Suppressor macrophage (primary cell): ENCODE measurements at places on chromosomes 16 and 17.

- DNase-seq: peak; percentile 28
Observed at GRCh38 chr17:12089809-12090384, 69.2 kb downstream of the MAP2K4 start.

DNA sequence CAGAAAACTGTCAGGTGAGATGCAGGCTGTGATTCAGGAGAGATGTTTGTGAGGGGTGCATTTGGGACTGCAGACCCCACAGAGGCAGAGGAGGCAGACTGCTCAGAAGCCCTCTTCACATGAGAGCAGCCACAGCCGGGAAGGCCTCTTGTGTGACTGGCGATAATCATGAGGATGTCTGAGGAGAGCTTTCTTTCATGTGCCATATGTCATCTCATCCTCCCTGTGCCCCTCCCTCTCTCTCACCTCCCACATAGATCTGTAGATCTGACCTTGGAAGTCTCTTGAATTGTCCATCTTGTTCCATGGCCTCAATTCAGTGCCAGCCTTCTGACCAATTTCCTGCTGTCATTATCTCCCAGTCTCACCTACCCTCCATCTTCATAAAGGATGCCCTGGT is 50.5 kb downstream of the EPN2 start:
- DNase-seq: no peak

DNA sequence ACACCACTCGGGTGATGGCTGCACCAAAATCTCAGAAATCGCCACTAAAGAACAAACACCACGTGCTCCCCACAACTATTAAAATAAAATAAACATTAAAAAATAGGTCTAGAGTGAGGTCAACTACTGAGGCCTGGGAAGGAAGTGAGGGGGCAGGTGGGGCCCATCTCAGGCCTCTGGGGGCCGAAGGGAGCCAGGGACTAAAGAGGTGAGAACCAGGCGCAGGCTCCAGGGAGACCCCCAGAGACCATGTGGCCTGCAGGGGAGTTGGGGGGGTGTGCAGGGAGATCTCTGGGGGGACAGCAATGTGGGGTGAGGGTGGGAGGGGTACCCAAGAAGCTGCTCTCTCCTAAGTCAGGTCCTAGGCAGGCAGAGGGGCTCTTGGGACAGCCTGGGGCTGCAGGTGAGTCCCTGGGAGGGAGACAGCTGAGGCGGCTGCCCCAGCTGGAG is 111.3 kb upstream of the SMURF2 start:
- DNase-seq: no peak

DNA sequence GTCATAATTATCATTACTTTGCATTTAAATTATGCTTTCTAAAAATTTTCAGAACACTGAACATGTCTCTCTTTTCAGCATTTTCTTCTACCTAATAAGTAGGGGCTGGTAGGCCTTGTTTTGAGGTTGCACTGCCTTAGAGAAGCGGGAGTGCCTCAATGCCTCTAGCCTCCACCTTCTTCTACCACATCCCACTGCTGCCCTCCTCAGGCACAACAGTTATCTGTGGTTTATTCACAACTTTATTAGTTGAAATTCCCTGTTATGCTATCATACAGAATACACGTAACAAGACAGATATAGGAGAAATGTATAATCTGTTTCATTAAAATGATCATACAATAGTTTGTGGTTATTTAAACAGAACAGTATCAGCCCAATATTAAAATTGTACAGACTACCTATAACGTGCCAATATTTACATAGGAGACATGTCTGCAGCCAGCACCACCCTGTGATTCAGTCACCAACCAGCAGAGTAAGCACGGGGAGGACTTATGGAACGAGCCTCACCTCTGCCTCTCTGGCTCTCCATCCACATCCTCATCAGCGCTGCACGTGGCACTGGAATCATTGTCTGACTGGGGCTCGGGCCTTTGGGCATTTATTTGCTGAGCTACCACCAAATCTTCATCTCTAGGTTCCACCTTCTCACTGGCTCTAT is 101.2 kb downstream of the TTC19 start:
- no peak for DNase-seq

- DNase-seq: peak; percentile 64
Observed at GRCh38 chr16:12132290-12132689, 155.8 kb downstream of the SNX29 start.

DNA sequence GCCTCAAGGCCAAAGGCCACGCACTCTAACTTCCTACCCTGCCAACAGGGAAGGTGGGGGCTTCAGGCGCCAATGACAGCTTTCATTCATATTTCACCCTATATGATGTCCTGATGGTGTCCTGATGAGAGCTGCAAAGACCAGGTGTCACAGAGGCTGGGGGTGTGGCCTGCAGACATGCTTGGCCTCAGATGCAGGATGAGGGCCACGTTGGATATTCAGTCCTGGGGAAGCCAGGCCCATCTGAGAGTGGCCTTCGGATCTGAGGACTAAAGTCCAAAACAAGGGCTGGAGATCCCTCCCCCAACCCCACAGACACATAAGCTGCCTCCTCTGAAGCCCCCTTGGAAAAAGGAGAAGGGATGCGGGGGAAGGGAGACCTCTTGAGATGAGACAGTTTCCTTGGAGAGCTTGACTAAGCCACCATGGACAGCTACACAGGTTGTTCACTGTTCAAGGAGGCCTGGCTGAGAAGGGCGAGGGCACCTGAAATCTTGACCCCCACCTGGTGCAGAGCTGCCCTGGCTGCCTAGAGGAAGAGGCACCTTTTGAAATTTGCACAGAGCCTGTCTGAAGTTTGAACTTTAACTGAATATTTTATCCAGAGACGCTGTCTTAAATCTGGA is 24.3 kb upstream of the GSG1L start:
- DNase-seq: no peak

GRCh38 chr17:36196131-36196486 is 449 bp downstream of the CCL3L1 start:
- DNase-seq: no peak

DNA sequence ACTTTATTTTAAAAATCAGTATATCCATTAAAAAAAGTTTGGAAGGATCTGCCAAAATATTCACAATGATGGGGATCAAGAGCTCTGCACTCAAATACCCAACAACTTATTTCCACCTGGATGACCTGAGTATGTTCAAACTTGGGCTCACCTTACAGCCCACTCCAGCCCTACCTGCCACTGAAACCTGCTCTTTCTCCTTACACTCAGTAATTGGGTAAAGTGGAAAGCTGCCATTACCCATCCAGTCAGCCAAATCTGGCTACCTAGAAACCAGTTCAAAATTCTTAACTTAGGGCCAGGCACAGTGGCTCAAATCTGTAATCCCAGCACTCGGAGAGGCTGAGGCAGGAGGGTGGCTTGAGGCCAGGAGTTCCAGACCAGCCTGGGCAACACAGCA is 9.6 kb downstream of the VPS53 start:
- DNase-seq: no peak

- peak; percentile 53 for DNase-seq
Observed at GRCh38 chr16:3101018-3101840, 2.1 kb upstream of the ZSCAN10 start.

GRCh38 chr16:57038166-57038565 is 48.8 kb downstream of the NLRC5 start:
- peak; percentile 25 for DNase-seq

GRCh38 chr17:17859909-17860765 is 23.4 kb upstream of the SREBF1 start:
- peak; percentile 78 for DNase-seq

DNA sequence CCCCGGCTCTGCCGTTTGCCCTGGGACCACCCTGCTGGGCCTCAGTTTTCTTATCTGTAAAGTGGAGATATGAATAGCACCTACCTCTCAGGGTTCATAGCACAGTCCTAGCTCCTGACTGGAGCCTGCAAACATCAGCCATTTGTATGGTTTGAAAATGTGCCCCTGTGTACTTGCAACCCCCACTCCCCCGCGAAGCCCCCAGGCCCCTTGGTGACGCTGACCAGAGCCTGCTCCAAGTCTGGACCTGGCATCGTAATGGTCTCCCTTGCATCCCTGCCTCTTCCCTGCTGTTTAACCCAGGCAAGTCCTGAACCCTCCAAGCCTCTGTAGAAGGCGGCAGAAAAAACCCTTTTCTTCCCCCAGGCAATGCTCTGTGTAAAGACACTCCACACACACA is 128.0 kb downstream of the IRF8 start:
- no peak for DNase-seq

GRCh38 chr17:50816271-50816670 is 19.1 kb upstream of the WFIKKN2 start:
- peak; percentile 66 for DNase-seq

- DNase-seq: peak; percentile 56
Observed at GRCh38 chr17:47253541-47254402, at the start of gene ITGB3. Gene ITGB3 (plus strand): TSS chr17:47253827. CDS start chr17:47253862, 35 bp downstream.

- no peak for DNase-seq
Observed at GRCh38 chr17:48954300-48954755, 9.7 kb upstream of the SNF8 start.

DNA sequence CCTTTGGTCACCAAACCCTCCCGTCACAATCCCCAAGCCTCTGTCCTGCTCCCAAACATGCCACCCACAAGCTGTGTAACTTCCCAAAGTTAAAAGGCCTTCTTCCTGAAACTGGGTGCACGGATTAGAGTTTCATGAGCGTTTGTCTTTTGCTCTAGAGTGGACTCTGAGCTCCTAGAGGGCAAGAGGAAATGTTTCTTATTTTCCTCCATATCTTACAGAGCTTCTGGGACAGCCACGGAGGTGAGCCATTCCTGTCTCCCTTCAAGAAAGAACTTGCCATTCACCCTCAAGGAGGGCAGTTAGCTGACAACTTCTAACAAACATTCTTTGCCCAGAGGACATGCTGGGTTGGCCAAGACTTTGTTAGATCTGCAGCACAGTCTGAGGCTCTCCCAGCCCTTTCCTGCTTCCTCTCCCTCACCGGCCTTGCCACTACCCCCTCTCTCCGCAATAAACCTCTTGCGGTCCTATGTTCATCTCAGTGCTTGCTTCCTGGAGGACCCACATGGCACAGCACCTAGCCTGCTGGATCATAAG is 2.6 kb upstream of the MYCBPAP start:
- DNase-seq: no peak

DNA sequence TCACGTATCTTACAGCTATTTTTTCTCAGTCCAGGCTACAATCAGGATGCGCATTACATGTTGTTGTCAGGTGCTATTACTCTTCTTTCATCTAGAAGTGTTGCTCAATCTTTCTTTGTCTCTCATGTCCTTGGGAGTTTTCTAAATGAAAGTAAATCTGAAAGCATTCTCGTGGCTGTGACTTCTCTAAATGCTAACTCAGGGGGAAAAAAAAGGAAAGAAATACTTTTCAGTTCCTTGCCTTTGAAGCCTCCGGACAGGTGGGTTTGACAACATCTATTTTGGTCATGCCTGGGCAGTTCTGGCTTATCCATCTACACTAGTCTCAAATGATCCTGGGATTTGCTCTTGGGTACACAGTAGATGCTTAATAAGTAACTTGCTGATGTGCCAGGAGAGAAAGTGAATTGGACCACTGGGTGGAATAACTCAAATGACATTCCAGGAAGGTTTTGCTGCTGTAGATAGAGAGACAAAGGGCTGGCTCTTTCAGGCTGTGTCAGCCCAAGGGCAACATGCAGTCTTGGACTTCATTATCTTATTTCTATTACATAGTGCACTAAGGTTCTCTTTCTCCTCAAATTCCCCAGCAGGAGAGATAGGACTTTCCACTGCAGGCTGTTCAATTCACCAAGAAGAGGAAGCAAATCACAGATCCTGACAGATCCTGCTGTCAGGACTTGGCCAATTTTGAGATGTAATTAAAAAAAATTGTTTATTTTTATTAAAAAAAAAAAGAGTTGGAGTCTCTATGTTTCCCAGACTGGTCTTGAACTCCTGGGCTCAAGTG is 63.6 kb upstream of the NFAT5 start:
- peak; percentile 62 for DNase-seq

DNA sequence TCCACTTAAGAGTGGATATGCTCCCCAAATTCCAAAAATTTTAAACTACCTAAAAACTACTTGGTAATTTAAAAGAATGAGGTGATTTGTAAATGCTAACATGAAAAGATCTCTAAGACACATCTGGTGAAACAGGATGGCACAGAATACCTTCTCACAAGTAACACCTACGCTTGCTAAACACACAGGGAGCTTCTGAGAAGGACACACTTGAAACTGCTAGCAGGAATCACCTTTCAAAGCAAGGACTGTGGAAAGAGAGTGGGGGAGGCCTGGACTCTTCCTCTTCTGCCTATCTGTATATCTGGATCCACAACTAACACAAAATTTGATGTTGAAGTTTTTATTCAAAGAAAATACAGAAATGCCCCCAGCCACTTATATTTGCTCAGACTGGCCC is 52.4 kb downstream of the CYTH1 start:
- DNase-seq: no peak

DNA sequence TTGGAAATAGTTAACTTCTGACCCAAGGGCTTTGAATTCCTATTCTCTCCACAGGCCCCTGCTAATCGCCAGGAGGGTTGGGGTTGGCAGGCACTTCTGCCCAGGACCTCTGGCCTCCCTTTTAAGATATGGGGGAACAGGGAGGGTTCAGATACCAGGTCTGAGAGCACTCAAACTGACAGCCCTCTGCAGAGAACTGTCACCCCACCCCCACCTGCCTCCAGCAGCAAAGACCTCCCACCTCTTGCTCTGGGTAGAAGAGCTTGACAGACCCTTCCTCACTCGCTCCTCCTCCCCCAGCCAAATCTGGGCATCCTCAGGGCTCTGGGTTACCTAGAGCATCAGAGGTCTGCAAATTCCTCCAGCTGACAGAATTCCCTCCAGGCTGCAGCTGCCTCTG is 11.6 kb downstream of the CDH3 start:
- no peak for DNase-seq

GRCh38 chr17:17387498-17388362 is 84.6 kb downstream of the NT5M start:
- DNase-seq: no peak

- peak; percentile 83 for DNase-seq
Observed at GRCh38 chr16:81873843-81874752, 95.0 kb downstream of the PLCG2 start.

DNA sequence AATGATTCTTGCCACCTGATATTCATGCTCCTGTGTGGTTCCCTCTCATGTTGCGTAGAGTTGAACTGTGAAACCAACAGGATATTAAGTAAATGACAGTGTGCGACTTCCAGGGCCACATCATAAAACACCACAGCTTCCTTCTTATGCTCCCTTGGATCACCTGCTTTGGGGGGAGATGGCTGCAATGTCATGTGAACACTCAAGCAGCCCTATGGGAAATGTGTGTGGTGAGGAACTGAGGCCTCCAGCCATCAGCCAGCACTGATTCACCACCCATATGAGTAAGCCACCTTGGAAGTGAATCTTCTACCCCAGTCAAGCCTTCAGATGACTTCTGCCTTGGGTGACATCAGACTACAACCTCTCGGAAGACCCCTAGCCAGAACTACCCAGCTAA is 427.5 kb downstream of the UTP18 start:
- DNase-seq: no peak

- DNase-seq: no peak
Observed at GRCh38 chr17:17098551-17099179, 56.4 kb downstream of the MPRIP start.

DNA sequence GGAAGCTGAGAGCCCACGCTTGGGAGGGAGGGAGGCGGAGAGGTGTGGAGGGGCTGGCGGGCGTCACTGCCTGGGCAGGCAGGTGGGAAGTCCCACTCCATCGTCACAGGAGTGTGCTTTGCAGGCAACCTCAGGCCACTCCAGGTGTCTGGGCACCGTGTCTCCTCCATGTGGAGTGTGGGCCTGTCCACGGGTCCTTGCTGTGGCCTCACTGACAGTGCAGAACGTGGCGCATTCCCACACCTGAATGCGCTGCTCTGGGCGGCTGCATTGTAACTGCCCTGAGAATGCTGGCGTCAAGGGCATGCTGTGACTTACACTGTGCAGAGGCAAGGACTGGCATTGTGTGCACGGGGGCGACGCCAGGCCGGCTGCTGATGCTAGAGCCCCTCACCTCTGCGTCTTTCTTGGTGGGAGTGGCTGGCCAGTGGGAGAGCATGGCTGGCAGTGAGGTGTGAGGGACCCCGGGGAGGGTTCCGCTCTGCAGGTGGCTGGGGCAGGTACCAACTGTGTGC is 66.4 kb downstream of the BANP start:
- DNase-seq: no peak
